ENCODE measurements at places on chromosomes 3 and 15.
A peak's percentile ranks its signal among the peaks of the same experiment; 100 is the strongest.

DNA sequence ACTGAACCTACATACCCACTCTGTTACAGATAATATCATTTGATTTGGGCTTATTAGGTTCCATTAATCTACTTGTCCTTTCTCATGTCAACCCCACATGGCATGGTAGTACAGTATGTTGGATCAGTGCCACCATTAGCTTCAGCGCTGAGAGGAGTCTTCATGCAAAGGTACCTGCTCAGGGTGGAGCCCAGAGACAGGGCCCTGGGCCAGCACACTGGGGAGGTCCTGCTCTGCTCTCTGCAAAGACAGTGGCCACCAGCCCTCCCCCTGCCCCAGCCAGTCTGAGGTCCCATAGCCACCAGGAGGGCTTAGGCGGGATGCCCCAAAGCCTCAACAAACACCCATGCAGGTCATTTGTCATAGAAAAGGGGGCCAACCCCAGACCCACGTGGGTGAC, 71.0 kb downstream of the ATP10A start:
- no peak overlapping the region for H3K4me3 ChIP-seq
- no peak for DNase-seq
- H3K36me3 ChIP-seq = no peaks in the 10 kb centered on the region
- H3K27me3 ChIP-seq = no peaks in the 10 kb centered on the region

- no peak for DNase-seq
- no peak overlapping the region for H3K27ac ChIP-seq
- H3K4me1 ChIP-seq = no peaks in the 10 kb centered on the region
- no peak overlapping the region for H3K4me3 ChIP-seq
- peaks cover 23% of the 10 kb centered on the region for H3K27me3 ChIP-seq
These were observed 1.3 kb downstream of the AQP9 start for GRCh38 chr15:58139276-58139988.

- no peaks in the 10 kb centered on the region for H3K27me3 ChIP-seq
- DNase-seq = no peak
- H3K27ac ChIP-seq = no peak overlapping the region
- H3K36me3 ChIP-seq = no peaks in the 10 kb centered on the region
- H3K4me3 ChIP-seq = no peak overlapping the region
- H3K4me1 ChIP-seq = no peaks in the 10 kb centered on the region
These were observed 71.4 kb downstream of the ARNT2 start for GRCh38 chr15:80475572-80475971.

DNA sequence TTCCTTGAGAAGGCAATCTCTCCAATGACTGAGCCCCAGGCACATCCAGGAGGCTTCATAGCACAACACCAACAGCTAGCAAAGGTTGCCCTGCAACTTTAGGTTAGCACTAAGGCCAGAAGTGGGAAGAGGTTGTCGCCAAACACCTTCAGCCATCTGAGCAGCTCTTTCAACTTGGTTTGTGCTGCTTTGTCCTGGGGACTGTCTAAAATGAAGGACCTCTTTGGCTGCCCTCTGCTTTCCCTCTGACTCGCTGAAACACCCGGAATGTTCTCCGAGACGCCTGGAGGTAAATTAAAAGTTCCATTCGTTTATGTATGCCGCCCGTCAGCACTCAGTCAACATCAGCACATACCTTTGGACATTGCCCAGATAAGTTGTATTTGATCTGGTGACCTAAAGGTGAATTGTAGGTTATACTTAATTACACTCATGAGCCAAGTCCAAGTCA, 121.2 kb upstream of the NR2F2 start:
- no peak overlapping the region for H3K27ac ChIP-seq
- DNase-seq = no peak
- no peaks in the 10 kb centered on the region for H3K4me1 ChIP-seq

DNA sequence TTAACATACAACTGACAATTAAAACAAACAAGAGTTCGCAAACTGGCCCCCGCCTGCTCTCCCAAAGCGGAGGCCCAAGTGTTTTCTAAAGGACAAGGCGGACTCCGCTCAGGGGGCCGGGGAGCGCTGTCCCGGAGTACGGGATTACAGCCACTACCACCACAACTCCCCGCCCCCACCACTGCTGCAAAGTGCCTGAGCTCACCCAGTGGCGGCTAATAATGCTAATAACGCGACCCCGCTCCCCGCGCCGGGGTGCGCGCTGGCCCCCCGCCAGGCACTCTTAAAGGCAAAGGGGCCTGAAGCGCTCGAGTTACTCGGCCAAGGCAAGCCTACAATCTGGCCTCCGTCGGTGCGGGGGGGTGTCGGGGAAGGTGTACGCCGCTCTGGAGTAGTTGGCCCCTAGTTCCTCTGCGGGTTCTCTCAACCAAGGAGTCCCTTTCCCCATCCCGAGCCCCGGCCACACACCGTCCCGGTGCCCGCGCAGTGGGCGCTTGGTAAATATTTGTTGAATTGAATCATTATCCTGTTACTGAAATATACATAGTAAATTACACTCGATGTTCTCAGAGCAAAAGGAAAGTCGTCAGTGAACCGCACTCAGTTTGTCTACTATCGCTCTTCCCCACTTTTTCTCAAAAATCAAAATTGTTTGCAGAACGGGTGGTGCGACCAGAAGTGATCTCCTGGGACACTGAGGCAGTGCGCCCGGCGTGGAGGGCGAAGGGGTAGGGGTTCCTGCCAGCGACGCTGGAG, 827 bp downstream of the WNT5A start:
- H3K27ac ChIP-seq = no peak overlapping the region
- peak; percentile 33 for DNase-seq
- no peaks in the 10 kb centered on the region for H3K36me3 ChIP-seq
- peaks cover 14% of the 10 kb centered on the region for H3K4me1 ChIP-seq
- peak overlapping the region; percentile 52 for H3K4me3 ChIP-seq

DNA sequence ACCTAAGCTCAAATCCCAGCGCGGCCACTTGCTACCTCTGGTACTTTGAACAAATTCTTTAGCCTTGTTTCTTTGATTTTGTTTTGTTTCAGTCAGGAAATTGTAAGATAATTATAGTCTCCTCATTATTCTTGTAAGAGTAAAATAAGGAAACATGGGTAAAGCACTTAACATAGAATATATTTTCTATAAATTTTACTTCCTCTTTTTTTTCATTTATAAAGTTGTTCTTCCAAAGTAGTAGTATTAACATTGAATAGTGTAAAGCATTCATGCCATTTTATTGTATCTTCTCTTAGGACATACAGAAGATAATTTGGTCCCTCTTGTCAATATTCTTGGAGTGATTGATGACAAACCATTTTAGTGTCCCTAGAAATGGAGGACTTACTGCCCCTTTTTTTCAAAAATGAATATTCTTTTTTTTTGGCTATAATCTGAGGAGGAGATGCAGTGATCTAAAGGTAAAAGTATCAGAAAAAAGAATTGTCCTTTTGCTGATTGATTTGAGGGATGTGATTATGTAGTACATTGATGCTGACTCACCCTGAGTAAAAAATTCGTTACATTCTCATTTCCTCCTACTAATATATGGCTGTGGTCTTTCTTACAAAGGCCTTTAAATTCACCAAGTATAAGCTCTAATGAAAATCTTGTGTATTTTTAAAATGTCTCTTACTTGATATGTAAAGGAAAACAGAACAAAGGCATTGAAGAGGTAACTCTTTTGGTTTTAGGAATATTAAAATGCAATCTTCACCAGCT, 51.0 kb downstream of the ALCAM start:
- no peaks in the 10 kb centered on the region for H3K36me3 ChIP-seq
- no peaks in the 10 kb centered on the region for H3K27me3 ChIP-seq
- H3K4me3 ChIP-seq = no peak overlapping the region
- peaks cover 7% of the 10 kb centered on the region for H3K4me1 ChIP-seq

DNA sequence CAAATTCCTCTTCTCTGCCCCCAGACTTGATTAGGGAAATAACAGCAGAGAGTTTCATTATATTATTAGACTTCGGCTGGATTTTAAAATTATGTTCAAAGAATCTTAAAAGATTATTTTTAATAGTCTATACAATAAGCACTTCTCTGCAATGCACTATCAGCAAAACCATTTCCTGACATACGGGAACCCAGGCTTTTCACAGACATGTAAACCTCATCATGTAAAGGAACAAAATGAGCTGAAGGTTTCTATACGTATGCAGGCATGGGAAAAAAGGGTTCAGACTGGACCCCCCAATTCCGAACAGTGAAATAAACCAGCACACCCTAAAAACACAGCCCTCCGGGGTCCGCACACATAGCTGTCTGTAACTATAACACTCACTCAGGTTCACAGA, 77.5 kb upstream of the LMOD3 start:
- H3K27ac ChIP-seq = peak overlapping the region; percentile 88
- H3K27me3 ChIP-seq = no peaks in the 10 kb centered on the region
- H3K36me3 ChIP-seq = peaks cover 7% of the 10 kb centered on the region
- no peak for DNase-seq
- H3K4me3 ChIP-seq = peak overlapping the region; percentile 72

- no peak overlapping the region for H3K27ac ChIP-seq
- no peaks in the 10 kb centered on the region for H3K27me3 ChIP-seq
- H3K36me3 ChIP-seq = no peaks in the 10 kb centered on the region
- peak; percentile 15 for DNase-seq
These were observed 21.8 kb downstream of the CDCP1 start for GRCh38 chr3:45124352-45124751.

DNA sequence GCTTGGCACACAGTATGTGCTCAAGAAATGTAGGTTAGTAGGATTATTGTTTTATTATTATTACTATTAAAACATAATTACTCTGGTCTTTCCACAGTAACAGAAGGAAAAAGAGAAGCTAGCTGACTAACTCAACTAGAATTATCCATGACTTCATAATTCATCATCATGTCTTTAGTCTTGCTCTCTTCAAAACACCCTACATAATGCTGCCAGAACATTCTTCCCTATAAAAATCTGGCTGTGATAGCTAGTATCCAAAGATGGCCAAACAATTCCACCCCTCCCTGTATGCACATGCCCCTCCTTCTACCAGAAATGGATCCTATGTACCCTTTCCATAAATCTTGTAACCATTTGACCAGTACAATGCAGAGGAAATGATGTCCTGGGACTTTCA, 48.8 kb upstream of the SRGAP3 start:
- H3K27me3 ChIP-seq = no peaks in the 10 kb centered on the region
- no peaks in the 10 kb centered on the region for H3K4me1 ChIP-seq
- no peaks in the 10 kb centered on the region for H3K36me3 ChIP-seq

DNA sequence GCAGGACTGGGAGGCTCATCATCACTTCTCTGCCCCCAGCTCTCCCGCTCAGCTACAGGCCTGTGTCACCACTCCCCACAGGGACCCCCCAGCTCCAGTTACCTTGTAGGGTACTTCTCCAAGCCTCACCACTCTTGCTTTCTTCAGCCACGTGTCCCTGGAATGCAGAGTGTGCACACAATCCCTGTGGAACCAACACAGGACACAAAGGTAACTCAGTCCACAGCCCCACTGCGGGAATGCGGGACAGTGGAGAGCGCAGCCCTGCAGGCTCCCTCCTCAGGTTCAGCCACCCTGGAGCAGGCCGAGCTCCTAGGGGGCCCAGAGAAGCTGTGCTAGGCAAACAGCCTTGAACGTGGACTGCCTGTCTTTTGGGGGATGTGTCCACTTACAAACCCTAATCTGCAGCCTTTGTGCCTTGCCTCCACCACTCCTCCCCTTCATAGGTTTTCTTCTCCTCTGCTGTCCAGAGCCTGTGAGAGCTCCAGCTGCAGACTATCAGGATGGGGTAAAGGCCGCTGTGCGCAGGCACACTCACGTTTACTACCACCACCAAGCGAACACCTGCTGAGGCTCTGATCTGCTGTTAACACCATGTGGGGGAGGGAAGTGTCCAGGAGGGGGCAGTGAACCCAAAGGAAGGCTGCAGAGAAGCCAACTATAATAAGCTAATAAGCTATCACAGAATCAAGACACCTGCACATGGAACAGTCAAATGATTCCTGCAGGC, 26.0 kb downstream of the XPC start:
- no peak overlapping the region for H3K4me3 ChIP-seq
- H3K36me3 ChIP-seq = peaks cover 4% of the 10 kb centered on the region
- no peak overlapping the region for H3K27ac ChIP-seq
- no peak for DNase-seq

DNA sequence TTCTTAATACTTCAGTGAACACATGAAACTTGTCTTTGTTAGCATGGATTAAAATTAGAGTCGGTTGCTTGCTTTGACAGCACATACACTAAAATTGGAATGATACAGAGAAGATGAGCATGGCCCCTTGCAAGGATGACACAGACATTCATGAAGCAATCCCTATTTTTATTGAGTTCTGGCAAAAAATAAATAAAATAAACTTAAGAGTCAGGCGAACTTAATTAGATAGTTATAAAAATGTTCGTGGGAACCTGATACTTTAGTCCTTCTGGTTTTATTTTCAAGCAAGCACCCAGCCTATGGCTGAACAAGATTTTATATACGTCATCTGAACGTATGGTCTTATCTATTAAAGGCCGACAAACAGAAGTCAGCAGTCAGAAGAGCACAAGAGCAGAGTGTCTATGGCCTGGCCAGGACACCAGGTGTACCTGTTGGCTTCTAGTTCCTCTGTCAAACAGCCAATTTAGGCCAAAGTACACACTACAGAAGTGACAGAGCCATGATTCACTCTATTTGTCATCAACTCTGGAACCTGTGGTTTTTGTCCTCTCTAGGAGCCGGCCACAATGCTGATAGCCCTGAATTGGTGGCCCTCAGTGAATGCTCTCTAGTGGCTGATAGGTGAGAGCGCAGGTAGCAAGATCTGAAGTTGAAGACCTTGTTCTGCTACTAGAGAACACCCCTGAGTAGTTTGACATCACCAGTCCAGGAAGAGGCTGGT, 64.3 kb downstream of the LEO1 start:
- no peak overlapping the region for H3K27ac ChIP-seq
- no peak for DNase-seq
- no peaks in the 10 kb centered on the region for H3K4me1 ChIP-seq
- no peak overlapping the region for H3K4me3 ChIP-seq
- H3K36me3 ChIP-seq = peaks cover 5% of the 10 kb centered on the region

GRCh38 chr15:42275780-42276391, 2.7 kb upstream of the TMEM87A start:
- peak overlapping the region; percentile 26 for H3K4me3 ChIP-seq
- no peaks in the 10 kb centered on the region for H3K36me3 ChIP-seq
- H3K27me3 ChIP-seq = no peaks in the 10 kb centered on the region

GRCh38 chr3:197882586-197882985, 67.4 kb upstream of the RPL35A start:
- no peak overlapping the region for H3K4me3 ChIP-seq
- H3K27ac ChIP-seq = no peak overlapping the region
- H3K27me3 ChIP-seq = no peaks in the 10 kb centered on the region
- H3K36me3 ChIP-seq = peaks cover 7% of the 10 kb centered on the region

- no peak for DNase-seq
- H3K27me3 ChIP-seq = no peaks in the 10 kb centered on the region
- no peak overlapping the region for H3K4me3 ChIP-seq
- no peak overlapping the region for H3K27ac ChIP-seq
- no peaks in the 10 kb centered on the region for H3K36me3 ChIP-seq
- no peaks in the 10 kb centered on the region for H3K4me1 ChIP-seq
These were observed 268.6 kb upstream of the UBE2E1 start for GRCh38 chr3:23537101-23537551.

- H3K27ac ChIP-seq = no peak overlapping the region
- no peaks in the 10 kb centered on the region for H3K4me1 ChIP-seq
- H3K27me3 ChIP-seq = peaks cover 7% of the 10 kb centered on the region
- no peak overlapping the region for H3K4me3 ChIP-seq
- no peak for DNase-seq
These were observed 62.5 kb upstream of the C15orf61 start for GRCh38 chr15:67458331-67459029.

- no peaks in the 10 kb centered on the region for H3K27me3 ChIP-seq
- no peak overlapping the region for H3K4me3 ChIP-seq
- no peaks in the 10 kb centered on the region for H3K36me3 ChIP-seq
- peak; percentile 66 for DNase-seq
- H3K4me1 ChIP-seq = no peaks in the 10 kb centered on the region
These were observed 85.1 kb downstream of the PDCD6IP start for GRCh38 chr3:33883538-33883950.

- no peak for DNase-seq
- no peak overlapping the region for H3K27ac ChIP-seq
- no peak overlapping the region for H3K4me3 ChIP-seq
- no peaks in the 10 kb centered on the region for H3K27me3 ChIP-seq
These were observed 13.6 kb upstream of the TATDN2 start for GRCh38 chr3:10234526-10235230.

Data from endothelial cell of umbilical vein (primary cell).